Ascending aorta (tissue), 2 donors: ENCODE measurements at places on chromosomes 5 and 9. TPM values are rescaled to one million over a fixed set of nuclear protein-coding genes. Genes with fewer than 3 reads are reported as not detected.

DNA sequence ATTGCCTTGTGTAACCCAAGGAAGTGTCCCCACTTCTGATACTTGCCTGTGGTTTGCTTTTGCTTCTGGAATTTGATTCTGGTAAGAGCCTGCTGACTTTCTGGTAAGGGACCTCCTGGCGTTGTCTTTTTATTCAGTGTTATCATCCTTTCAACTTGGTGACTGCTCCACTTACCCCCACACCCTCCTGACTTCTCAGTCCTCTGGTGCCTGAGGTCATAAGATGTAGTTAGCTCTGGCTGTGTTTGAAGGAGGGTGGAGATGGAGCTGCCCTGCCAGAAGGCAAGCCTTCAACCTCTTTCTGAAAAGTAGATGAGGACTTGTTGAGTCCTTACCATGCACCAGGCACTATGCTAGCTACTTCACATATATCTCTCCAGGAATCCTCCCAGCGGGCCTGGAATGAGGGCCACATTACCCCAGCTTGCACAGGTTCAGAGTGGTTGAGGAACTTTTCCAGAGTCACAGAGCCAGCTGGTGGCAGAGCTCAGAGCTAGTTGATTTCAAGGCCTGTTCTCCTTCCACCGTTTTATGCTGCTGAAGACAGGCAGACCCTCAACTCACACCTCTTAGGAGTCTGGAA lies 45.2 kb upstream of the PITX1 start:
- no peaks in the 10 kb centered on the region for H3K4me1 ChIP-seq
- H3K36me3 ChIP-seq: no peaks in the 10 kb centered on the region
- no peak overlapping the region for H3K27ac ChIP-seq
- DNase-seq: peak; percentile 49

The PROB1 gene
- 4.3 TPM for total RNA-seq

GRCh38 chr9:107874591-107875369 lies 385.2 kb upstream of the KLF4 start:
- no peaks in the 10 kb centered on the region for H3K4me1 ChIP-seq
- no peaks in the 10 kb centered on the region for H3K36me3 ChIP-seq
- no peak overlapping the region for H3K4me3 ChIP-seq
- H3K27ac ChIP-seq: no peak overlapping the region

GRCh38 chr9:89477384-89477783 lies 20.5 kb downstream of the SEMA4D start:
- no peaks in the 10 kb centered on the region for H3K4me1 ChIP-seq
- H3K27ac ChIP-seq: no peak overlapping the region
- H3K4me3 ChIP-seq: no peak overlapping the region
- no peak for DNase-seq
- H3K36me3 ChIP-seq: no peaks in the 10 kb centered on the region
- no peaks in the 10 kb centered on the region for H3K27me3 ChIP-seq
